Stimulated activated naive CD8-positive, alpha-beta T cell treated with anti-CD3 and anti-CD28 coated beads, Interleukin-15, amount 100 ng/mL, for 72 hours (primary cell): ENCODE measurements at places on chromosomes 13 and 19.

DNA sequence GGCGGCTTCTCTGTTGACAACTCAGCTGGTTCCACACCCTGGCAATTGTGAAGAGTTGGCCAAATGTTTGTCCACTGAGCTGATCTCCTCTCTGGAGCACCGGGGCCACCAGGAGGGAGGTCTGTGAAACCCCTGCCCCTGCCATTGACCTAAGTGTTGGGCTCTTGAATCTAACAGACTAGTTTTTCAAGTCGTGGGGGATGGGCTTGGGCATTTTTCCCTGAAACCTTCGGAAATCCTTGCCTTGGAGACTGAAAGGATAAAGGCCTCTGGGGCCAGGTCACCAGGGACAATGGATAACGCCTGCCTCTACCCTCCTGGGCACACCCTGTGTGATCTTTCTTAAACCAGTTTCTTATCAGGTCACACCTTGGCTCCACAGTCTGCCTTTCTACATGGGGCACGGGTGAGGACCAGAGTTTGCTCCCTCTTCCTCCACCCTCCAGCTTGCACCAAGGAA is 881 bp downstream of the GEMIN7 start:
- DNase-seq, result no peak

- no peak for DNase-seq
Observed at GRCh38 chr19:52200044-52200443, 10.2 kb downstream of the PPP2R1A start.

DNA sequence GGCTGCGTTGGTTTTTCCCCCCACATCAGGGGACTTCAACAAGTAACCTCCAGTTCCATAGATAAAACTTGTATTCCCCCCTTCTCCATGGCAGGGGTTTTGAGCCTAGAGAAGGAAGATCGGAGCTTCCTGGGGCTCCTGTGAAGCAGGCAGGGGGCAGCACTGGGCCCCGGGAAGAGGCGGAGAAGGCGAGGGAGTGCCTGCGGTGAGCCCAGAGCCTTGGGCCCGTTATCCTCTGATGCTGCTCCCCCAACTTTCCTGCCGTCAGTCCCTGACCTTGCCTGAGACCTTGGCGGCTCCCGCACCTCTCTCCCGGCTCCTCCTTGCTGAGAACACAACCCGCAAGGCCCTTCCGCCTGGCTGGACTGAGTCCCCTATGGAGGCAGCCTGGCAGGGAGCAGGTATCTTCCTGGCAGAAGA is 2.5 kb downstream of the LIPE start:
- DNase-seq, result no peak

DNA sequence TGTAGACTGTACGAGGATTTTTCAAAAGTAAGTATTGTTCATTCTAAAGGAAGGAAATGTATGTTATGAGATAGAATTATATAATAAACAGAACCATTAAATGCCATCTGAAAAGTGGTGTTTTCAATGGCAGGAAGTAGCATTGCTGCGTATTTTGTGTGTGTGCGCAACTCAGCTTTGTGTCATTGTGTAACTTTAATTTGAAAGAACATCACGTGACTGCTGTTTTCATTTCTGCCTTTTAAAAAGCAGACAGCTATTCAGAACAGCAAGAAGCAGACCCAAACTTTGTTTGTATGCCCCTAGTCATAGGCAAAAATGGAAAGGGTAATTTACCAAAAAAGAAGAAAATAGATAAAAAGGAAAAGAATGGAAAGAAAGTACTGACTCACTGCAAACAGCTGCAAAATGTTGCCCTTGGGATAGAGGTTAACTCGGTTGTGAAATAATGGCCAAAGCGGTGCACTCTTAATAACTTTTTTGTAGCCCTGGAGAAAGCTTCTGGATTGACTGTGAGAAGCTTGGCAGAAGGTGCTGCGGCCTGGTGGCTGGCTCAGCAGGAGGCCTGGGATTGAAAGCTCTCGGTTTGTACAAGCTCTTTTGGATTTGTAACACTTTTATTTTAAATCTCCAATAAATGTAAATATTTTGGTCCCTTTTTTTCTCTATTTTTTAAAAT is 97.3 kb downstream of the GGACT start:
- no peak for DNase-seq

- no peak for DNase-seq
Observed at GRCh38 chr13:102325321-102325720, 76.5 kb downstream of the FGF14 start.

- DNase-seq, result no peak
Observed at GRCh38 chr13:32147976-32148375, 116.4 kb downstream of the FRY start.

- no peak for DNase-seq
Observed at GRCh38 chr13:88154001-88154400, 482.8 kb downstream of the SLITRK5 start.

DNA sequence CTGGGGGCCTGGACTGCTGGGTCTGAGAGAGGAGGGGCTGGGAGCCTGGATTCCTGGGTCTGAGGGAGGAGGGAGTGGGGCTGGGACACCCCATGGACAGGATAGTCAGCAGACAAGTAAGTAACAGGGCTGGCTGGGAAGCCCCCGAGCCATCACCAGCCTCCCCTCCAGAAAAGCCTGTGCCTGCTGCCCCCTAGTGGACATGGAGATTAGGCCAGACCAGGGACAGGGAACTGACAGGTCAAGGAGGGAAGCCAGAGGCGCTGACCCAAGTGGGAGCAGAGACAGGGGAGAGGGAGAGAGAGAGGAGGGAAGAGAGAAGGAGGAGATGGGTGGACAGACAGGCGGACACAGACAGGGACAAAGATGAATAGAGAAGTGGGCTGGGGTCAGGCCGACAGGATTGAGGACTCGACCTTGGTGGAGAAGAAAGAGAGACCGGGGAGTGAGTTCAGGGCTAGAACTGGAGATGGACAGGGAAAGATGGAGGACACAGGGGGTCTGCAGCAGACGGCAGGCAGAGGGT is 6.7 kb upstream of the ERFL start:
- peak; percentile 86 for DNase-seq

DNA sequence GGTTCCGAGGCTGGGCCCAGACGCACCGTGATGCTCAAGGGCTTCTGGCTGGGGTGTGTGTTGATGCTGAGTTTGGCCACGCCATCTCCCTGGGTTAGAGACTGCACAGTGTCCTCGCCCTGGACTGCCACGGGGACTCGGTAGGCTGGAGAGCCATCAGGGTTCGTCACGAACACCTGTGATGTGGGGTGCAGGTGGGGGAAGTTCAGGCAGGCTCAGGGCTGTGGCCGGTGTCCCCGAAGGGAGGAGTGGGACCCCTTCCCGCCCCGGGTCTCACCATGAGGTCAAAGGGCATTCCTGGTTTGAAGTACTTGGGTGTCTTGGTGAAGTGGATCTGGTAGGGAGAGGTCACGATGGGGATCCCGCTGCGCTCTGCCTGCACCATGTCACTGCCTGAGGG is 8.2 kb downstream of the C3 start:
- DNase-seq, result no peak
